NCI-H460 (cell line): ENCODE measurements at places on chromosomes 11 and 22.

DNA sequence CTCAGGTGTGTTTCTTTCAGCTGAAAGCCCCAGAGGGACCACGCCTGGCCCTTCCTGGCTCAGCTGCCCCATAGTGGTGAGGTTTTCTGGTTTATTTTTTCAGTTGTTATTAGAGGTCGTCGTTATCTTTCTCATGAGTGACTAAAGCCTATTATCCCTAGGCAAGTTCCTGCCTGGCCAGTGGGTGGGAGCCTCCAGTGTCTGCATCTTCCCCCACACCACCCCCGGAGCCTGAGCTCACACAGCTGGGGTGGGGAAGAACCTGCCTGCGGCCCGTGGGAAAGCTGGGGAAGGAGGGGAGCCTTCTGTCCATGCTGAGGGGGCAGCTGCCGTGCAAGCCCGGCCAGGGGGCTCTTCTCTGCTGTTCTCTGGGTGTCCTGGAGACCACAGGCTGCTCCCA, 24.3 kb upstream of the PPFIA1 start:
- DNase-seq = no peak

GRCh38 chr11:8826901-8827560, 84.0 kb upstream of the AKIP1 start:
- DNase-seq = no peak

GRCh38 chr11:45654231-45655011, 11.0 kb downstream of the CHST1 start:
- DNase-seq = no peak

DNA sequence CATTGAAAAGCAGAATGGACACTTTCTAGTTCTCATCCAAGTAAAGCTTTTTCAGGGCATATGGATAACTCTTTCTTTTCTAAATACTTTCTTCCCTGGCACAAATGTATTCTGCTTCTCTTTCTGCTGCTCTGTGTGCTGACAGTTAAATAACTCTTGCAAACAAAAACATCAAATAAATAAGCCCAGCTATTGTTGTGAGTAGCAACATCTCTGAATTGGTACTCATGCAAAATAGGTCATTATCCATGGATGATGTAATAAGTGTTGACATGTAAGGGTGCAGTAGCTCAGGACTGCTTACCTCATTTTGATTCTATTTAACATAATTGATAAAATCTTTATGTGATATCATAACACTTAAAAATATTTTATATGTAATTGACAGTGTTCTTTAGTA, 164.3 kb downstream of the MSANTD4 start:
- no peak for DNase-seq

DNA sequence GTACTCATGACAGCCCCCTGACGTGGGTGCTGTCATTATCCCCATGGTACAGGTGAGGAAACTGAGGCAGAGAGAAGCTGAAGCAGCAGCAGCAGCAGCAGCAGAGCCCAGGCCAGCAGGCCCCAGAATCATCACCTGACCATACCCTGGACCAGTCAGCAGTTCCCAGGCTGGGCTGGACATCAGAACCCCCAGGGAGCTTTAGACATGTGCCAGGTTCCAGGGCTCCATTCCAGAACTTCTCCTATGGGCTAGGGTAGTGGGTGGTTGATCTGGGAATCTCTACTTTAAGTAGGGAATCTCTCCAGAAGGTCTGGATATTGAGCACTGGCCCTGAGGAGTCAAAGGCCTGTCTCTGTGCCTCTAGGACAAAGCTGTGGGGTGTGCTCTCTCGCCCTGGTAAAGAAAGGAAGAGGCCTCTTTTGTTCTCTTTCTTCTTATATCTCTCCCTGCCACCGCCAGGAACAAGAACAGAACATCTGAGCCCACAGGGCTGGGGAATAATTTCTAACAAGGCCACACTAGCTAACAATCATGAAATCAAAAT, 26.6 kb downstream of the MAFF start:
- DNase-seq = no peak

DNA sequence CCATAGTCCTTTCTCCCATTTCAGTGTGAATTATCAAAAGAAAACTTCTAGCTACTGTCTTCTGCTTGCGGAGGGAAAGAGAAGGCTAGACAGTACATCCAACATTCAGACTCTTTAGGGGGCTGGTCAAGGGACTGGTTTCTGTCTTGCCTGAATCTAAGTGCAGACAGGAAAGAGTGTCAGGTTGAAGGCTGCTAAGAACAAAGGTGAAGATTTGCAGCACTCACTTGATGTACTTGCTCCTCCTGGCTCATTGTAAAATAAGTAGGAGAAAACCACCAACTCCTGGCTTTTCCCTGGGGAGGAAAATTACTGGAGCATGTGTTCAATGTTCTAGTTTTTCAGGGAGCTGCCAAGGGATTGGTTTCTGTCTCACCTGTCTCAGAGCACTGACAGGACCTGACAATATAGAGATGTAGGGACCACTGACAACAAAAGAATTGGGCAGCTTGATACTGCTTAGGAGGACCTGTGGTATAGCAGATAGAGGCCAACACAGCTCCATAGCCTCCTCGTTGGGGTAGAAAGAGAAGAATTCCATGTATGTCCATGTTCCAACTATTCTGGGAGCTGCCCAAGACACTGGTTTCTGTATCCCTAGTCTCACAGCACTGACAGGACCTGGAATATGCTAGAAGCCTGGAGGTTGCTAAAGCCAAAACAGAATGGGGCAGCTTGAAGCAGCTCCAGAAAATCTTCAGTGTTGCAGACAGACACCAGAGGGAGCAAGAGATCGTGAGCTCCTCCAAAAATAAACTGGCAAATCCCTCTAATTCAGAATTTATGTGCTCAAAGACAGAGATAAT, 39.7 kb upstream of the MMP12 start:
- DNase-seq = no peak

- no peak for DNase-seq
Observed at GRCh38 chr11:112115386-112115785, 28.7 kb downstream of the SDHD start.
